ENCODE measurements at places on chromosomes 6 and 20. TPM values are rescaled to one million over a fixed set of nuclear protein-coding genes. Genes with fewer than 3 reads are reported as not detected.

DNA sequence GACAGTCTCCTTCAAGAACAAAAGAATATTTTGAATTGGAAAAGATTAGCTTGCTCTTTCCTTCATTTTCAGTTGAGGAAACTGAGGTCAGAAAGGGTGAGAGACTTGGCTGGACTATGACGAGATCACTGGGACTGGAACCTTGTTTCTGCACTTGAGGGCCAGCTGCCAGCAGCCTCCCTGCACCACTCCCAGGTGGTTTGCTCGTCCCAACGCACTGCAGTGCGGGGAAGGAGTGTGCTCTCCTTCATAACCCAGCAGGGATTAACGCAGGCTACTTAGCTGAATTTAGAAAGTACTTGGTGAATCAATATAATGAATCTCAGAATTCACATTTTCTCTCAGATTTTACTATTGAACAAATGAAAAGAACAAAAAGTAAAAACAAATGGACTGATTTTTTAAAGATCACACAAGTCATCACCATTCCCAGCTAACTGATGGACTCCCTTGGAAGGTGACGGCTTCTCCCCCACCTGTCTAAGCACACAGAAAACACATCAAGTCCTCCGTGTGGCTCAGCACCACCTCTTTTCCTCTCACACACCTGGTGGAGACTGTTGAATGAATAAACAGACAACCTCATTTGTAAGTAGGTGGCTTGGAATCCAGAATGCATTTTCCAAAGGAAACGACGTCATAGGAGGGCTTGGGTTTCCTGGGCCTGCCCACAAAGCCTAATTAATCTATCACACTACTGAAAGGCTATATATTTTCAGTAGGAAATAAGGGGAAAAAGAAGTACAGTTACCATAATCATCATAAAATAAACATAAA, 121.0 kb downstream of the QRSL1 start:
- H3K36me3 ChIP-seq, result no peaks in the 10 kb centered on the region
- H3K4me1 ChIP-seq, result no peaks in the 10 kb centered on the region
- DNase-seq, result no peak
- no peak overlapping the region for H3K4me3 ChIP-seq

DNA sequence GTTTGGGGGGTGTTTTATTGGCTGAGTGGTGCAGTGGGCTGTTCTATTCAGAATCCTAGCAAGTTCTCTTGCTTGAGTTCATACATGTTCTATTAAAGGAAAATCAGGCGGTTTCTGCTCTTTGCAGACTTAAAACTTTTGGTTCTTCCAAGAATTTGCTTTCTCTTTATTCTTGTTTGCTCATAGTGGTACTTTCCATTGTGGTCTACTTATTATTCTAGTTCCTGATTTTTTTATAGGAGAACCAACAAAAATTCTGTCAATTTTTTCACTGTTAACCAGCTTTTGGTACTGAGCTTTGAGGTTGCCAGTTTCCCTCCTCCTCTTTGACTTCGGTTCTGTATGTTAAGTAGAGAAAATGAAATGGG, 6.7 kb downstream of the AFDN start:
- peaks cover 33% of the 10 kb centered on the region for H3K27me3 ChIP-seq
- DNase-seq, result no peak
- H3K4me1 ChIP-seq, result no peaks in the 10 kb centered on the region
- H3K36me3 ChIP-seq, result no peaks in the 10 kb centered on the region
- no peak overlapping the region for H3K27ac ChIP-seq

DNA sequence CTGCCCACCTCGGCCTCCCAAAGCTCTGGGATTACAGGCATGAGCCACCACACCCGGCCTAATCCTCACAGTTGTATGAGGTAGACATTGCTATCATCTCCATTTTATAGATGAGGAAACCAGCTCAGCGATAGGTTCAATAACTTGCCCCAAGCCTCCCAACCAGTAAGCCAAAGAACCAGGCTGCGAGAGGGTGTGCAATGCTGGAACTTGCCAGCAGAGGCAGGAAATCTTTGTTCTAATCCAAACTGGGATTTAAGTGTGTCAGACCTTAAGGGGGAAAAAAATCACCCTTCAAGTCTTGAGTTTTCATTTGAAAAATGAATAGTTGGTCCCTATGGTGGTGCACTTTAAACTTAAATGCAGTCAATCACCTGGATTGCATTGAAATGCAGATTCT, 20.1 kb upstream of the RNGTT start:
- no peak overlapping the region for H3K4me3 ChIP-seq
- H3K4me1 ChIP-seq, result no peaks in the 10 kb centered on the region
- no peaks in the 10 kb centered on the region for H3K36me3 ChIP-seq
- no peak for DNase-seq
- H3K27ac ChIP-seq, result no peak overlapping the region

DNA sequence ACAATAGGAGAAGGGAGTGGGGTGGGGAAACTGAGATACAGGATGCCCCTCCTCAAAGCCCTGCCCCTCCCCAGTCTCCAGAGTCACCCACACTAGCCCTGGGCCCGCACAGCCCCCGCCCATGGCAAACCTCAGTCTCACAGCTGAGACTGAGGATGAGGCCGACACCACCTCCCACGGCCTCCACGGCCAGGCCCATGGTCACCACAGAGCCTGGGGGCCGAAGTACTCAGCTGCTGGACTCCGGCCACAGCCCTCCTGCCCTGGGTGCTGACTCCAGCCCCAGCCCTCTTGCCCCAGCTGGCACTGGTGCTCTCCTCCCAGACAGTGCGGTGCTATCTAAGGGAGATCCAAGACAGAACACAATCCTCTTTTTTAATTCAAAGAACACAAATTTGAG, 176.1 kb downstream of the TTLL2 start:
- H3K4me3 ChIP-seq, result no peak overlapping the region
- no peak overlapping the region for H3K27ac ChIP-seq
- no peaks in the 10 kb centered on the region for H3K4me1 ChIP-seq
- H3K27me3 ChIP-seq, result peaks cover 3% of the 10 kb centered on the region
- no peak for DNase-seq
- no peaks in the 10 kb centered on the region for H3K36me3 ChIP-seq

- H3K27ac ChIP-seq, result no peak overlapping the region
- DNase-seq, result no peak
- peaks cover 13% of the 10 kb centered on the region for H3K27me3 ChIP-seq
- H3K4me1 ChIP-seq, result no peaks in the 10 kb centered on the region
Observed at GRCh38 chr6:3859878-3860552, 10.8 kb downstream of the FAM50B start.

The XKR7 gene
- total RNA-seq, result not detected

The GPR6 gene
- total RNA-seq, result not detected

The HLA-DQA1 gene
- total RNA-seq, result 5.9 TPM
